Activated naive CD4-positive, alpha-beta T cell treated with anti-CD3 and anti-CD28 coated beads, Interleukin-2, amount 50 U/mL, for 72 hours (primary cell): ENCODE measurements at places on chromosomes 3 and 15. TPM values are rescaled to one million over a fixed set of nuclear protein-coding genes. Genes with fewer than 3 reads are reported as not detected.

DNA sequence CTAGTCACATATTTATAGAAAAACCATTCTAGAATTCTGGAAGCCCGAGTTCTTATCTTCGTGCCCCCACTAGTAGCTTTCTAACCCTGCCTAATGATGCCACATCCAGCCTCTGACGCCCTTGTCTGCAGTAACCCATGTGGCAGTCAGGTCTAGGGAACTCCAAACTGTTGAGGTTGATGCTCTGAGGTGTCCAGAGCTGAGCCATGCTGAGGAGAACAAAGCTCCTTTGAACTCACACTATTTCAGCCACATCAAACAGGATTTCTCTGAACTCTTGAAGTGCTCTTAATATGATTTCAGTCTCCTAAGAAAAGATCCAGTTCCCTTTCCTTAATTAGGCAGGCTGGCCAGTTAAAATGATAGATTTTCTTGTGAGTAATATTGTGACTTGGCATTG, 150.5 kb upstream of the ST8SIA2 start:
- no peak for DNase-seq

CNTN6 gene
- not detected for total RNA-seq

- DNase-seq, result no peak
Observed at GRCh38 chr3:94433811-94434210, 370.9 kb downstream of the NSUN3 start.

GRCh38 chr3:50516440-50516871, 13.0 kb upstream of the CACNA2D2 start:
- DNase-seq, result no peak

- no peak for DNase-seq
Observed at GRCh38 chr3:69579306-69580041, 159.8 kb upstream of the MITF start.

DNA sequence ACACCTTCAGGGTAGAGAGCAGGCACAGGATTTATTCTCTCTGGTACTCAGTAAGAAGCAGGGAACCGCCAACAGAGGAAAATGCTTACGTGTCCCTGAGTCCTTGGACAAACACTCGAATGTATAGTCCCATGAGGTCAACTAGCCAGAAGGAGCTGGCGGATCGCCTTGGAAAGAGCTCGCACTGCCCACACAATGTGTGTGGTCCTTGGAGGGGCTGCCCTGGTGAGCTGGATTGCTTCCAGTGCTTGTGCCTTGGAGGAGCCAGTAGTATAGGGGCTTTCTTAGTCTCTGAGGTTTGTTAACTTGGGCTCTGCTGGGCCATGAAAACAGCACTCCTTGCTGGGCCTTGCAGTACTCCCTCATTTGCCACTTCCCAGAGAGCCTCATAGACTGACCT, 40.7 kb upstream of the VILL start:
- no peak for DNase-seq

OR5K2 gene
- total RNA-seq, result not detected

- DNase-seq, result peak; percentile 78
Observed at GRCh38 chr3:128426128-128426921, 40.4 kb downstream of the DNAJB8 start.

VEPH1 gene
- not detected for total RNA-seq

DNA sequence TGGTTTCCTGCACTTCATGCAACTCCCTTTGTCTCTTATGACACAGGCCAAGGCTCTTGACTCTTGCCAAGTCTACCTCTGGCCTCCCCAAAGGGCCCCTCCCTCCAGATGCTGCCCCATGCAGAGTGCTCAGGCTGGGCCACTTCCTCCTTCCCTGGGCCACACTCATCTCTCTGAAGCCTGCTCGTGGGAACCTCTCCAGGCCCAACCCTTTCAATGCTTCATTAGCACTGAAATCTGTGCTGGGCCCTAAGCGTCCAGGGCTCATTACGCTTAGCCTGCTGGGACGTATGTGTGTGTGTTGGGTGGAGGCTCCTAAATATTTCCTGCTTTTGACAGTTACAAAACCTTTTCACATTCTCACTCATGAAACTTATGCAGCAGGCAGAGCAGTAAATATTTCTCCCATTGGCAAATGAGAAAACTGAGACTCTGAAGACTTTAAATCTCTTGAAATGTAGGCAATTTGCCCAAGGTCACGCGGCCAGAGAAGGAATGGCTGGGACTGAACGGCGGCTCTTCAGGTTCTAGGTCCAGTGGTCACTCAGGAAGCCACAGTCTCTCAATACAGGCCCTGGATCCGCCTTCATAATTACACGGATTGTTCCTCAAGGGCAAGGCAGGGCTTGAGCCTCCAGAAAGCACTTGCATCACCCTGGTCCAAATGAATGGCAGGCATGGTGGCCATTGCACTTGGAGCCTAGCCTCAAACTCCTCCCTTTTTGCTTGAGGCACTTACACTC, 241.7 kb upstream of the HES1 start:
- DNase-seq, result no peak

SPTBN5 gene
- 0.55 TPM for total RNA-seq

GRCh38 chr15:101060576-101061551, 141.7 kb downstream of the LRRK1 start:
- DNase-seq, result no peak

DNA sequence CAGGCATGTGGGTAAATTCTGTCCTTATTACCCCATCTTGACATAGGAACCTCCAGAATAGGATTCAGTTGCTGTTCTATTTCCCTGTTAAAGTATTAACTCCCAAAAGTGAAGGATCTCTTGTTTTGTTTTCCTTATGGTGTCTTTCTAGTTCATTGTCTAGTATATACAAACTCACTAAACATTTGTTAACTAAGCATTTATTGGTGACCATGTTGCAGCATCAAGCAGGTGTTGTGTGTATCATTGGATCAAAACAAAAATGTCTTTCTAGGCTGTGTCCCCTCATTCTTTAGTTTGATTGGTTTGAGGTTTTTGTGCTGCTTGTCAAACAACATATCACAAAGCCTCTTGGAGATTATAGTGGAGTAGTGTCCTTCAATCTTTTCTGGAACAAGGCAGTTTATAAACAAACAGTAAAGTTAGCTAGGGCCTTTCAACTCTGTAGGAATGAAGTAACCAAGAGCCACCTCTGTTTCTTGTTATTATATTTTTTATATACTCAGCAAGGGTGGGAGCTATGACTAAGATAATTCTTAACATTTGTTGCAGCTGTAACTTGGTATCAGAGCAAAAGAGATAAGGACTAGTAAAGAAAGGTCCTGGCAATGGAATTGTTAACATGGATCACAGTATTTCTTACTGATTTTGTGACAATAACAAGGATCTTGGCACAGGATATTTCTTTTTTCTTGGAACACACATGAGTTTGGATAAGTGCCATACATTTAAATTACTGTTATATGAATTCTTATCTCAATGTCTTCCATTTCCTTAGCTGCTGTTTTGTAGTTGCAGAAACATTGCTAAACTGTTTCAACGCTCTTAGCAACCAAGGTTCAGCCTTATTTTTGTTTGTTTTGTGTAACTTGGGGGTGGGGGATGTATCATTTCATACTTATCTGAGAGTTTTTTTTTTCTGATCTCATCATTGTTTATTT, 49.3 kb downstream of the TMOD3 start:
- no peak for DNase-seq

DNA sequence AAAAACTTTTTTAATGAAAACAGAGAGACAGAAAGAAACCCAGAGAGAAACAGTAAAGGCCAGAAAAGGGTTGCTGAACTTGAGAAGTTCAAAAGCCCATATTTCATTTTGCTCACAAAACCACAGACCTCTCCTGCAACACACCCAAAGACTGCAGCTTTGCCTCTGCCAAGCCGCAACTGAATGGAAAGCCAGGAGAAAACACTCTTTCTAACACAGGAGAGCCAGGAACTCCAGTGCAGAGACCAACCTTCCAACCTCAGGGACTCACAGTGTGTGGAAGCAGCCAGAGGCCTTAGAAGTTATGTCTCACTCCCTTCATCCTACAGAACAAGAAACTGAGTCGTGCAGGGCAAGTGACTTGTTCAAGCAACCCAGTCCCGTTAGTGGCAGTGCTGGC, 163.1 kb upstream of the HES1 start:
- DNase-seq, result no peak

DNA sequence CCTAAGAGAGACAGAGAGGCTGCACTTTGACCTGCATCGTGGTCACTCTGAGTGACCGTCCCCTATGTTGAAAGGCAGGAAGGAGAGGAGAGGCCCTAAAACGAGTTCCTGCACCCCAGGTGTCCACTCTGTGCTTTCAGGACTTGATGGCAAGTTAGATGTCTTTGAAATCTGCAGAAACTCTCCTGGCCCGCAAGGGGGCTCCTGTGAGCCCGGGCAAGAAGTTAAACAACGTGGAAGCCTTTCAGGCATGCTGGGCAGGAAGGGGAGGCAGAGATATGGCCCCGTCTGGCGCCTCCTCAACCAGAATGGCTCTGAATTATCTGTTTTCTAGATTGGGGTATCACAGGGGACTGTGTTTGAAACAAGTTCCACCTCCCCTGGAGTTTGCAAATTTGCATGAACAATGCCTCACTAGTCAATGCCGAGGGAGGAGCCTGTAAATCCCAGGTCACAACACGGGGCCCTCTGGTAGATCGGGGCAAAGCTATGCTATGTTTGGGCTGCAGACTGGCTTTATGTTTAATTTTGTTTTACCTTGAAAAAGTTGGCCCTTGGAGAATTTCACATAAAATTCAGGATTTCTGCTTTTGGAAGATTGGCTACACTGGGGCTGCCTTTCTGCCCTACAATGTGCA, 9.8 kb downstream of the CTXND1 start:
- DNase-seq, result no peak
